ENCODE measurements at places on chromosomes 1 and 21.

GRCh38 chr1:81431624-81432000 is 369.1 kb upstream of the ADGRL2 start:
- no peak for DNase-seq

DNA sequence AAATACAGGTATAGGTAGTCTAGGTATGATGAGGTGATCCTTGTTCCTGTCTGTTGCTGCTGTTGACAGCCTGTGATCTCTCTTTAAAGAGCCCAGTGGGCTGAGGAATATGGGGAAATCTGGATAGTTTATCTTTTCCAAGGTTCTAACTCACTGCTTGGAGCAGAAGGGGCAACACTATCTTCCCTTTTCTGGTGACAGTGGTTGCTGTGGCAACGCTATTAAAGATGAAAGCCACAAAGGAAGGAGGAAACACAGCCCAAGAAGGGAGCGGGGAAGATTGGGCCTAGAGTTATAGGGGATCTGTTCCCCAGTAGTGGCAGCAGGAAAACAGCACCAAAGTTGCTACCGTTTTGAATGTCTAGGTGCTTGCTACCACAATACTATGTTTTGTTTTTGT is 8.8 kb downstream of the PCP4L1 start:
- DNase-seq = no peak

DNA sequence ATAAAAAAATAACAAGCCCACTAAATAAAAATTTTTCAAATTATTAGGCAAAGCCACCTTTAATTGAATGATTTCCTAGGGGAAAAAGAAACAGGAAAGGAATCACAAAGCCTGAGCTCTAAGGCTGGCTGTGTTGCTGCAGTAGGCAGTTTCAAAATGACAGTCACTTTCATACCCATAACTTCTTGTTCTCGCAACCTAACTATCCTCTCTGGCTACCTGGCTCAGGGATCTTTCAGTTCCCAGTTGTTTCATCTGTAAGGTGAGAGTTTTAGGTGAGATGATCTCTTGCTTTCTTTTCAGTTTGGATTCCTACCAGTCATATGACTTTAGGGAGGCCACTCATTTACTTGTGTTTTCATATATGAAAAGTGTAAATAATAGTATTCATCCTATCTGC is 226.1 kb downstream of the ASTN1 start:
- DNase-seq = no peak

GRCh38 chr21:27513825-27514224 is 546.9 kb upstream of the ADAMTS5 start:
- no peak for DNase-seq

GRCh38 chr1:179550746-179551682 is 24.7 kb downstream of the NPHS2 start:
- DNase-seq = peak; percentile 7

DNA sequence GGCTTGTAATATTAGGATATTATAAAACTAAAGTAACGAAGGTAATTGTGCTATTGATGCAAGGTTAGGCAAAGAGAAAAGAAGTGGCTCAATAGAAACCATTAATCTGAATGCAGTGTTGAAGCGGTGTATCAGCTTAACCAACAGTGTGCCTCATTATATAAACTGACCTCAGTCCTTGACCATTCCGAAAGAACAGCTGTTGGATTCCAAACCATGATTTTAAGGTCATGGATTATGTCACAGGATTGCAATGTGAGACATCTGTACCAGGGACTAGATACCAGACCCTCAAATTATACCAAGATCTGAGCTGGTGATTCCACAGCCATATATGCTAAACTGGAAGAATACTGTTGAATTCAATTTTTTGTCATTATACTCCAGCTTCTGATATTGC is 134.2 kb upstream of the HP1BP3 start:
- peak; percentile 4 for DNase-seq

- no peak for DNase-seq
Observed at GRCh38 chr1:198612471-198613260, 26.2 kb upstream of the PTPRC start.

DNA sequence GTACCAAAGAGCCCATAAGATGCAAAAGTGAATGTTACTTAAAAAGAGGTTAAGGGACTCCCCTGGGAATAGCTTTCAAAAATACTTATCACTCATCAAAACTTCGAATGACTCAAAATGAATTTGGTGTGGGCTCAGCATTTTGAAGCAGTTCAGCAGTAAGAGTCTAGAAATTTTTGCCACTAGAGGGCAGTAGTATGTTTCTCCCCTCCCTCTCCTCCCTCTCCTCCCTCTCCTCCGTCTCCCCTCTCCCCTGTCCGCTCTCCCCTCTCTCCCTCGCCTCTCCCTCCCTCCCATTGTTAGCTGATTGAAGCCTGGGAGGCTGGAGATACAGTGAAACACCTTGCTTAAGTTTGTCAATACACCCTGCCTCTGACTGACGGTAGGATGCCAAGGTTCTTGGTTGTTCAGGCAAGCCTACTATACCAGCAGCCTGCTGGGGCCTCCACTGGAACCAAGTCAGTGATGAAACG is 70.8 kb upstream of the TENT5C start:
- DNase-seq = peak; percentile 29

GRCh38 chr21:38478782-38479181 is 19.5 kb downstream of the ERG start:
- no peak for DNase-seq

DNA sequence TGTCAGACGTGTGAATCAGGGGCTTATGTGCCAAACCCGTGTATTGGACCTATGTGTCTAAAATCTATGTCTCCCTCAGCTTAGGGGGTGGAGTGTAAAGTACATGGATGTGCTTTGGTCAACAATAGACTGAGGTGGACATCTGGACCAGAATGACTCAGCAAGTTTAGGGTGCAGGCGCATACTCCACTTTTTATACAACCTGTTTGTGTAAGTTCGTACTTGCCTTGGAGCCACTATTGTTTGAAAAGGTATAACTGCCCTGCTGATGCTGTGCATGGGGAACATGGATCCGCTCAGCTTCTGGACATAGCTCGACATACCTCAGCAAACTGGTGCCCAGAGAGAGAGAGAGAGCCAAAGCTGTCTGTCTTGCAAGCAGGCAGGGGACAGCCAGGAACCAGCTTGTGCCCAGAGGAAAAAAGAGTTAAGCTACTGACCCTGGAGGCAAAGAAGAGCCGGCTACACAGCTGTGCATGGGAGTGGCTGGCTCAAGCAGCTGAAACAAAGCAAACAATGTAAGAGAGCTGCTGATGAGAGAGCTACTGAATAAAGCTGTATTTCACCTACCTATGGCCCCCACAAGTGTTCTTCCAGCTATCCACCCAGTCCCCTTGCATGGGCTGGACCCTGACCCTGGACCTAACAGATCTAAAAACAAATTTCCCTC is 41.2 kb downstream of the GJA5 start:
- DNase-seq = no peak

DNA sequence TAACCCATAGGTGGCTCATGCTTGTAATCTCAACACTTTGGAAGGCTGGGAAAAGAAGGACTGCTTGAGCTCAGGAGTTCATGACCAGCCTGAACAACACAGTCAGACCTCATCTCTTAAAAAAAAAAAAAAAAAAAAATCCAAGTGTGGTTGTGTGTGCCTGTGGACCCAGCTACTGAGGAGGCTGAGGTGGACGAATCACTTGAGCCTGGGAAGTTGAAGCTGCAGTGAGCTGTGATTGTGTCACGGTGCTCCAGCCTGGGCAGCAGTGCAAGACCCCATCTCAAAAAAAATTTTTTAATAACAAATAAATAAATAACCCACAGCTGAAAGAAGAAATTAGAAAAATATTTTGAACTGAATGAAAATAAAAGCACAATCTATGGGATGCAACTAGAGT is 13.8 kb downstream of the INTS7 start:
- no peak for DNase-seq

- no peak for DNase-seq
Observed at GRCh38 chr21:44742418-44743153, 31.2 kb upstream of the TSPEAR start.

DNA sequence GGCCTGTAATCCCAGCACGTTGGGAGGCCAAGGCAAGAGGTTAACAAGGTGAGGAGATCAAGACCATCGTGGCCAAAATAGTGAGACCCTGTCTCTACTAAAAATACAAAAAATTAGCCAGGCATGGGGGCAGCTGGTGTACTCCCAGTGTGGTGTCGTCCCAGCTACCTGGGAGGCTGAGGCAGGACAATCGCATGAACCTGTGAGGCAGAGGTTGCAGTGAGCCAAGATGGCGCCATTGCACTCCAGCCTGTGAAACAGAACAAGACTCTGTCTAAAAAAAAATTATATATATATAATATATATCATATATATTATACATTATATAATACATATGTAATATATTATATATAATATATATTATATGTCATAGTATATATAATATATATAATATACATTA is 249.2 kb upstream of the TPTE start:
- no peak for DNase-seq

GRCh38 chr1:13753636-13754402 is 53.8 kb downstream of the PRDM2 start:
- no peak for DNase-seq

- DNase-seq = no peak
Observed at GRCh38 chr1:12433323-12434053, 184.5 kb downstream of the DHRS3 start.

DNA sequence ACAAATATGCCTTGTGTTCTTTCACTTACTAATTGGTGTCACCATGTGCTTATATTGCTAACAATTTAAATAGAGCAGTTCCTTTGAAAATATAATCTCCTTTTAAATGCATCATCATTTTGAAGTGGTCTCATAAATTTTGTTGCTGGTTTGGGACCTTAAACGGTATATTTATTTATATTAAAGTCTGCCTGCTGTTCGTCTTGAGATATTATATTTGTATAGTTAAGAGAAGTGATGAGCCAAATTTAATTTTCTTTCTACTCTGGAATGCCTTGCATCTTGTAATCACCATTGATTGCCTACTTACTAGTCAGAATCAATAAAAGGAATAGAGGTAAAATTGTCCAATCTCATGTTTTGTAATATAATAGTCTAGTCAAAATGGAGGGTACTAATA is 91.6 kb downstream of the NTNG1 start:
- DNase-seq = no peak

- no peak for DNase-seq
Observed at GRCh38 chr1:154186852-154187501, 4.9 kb downstream of the TPM3 start.

- DNase-seq = no peak
Observed at GRCh38 chr1:21383785-21384401, 56.0 kb upstream of the NBPF3 start.

GRCh38 chr1:169044296-169044695 is 62.2 kb upstream of the ATP1B1 start:
- DNase-seq = no peak

DNA sequence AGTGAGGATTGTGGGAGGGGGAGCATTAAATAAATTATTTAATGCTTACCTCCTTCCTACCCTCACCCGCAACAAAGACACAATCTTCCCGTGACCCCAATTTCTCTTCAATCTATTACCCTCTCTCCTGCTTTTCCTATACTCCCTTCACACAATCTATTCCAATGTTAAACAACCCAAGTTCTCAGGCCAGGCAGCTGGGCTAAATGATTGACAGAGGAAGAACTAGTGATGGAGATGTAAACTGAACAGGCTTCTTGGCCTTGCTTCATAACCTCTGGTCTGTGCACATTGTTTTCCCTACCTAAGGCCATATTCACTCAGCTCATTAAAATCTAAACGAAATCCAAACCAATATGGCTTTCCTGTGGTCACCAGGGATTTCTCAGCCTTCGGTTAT is 3.9 kb upstream of the RCC1 start:
- DNase-seq = no peak

DNA sequence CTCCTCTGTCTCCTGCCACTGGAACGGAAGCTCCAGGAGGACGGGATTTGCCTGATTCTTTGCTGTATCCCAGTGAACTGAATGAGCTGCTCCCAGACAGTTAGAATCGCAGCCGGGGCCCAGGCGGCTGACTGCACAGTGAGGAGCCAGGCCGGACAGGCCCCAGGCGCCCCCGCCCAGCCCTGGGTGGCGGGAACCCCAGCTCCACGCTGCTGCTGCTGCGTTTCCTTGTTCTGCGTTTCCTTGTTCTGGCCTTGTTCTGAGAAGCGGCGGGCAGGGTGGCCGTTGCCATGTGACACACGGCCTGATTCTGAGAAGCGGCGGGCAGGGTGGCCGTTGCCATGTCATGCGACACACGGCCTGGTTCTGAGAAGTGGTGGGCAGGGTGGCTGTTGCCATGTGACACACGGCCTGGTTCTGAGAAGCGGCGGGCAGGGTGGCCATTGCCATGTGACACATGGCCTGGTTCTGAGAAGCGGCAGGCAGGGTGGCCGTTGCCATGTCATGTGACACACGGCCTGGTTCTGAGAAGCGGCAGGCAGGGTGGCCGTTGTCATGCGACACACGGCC is 56.2 kb downstream of the SLC37A1 start:
- DNase-seq = no peak

GRCh38 chr1:228332797-228333738 is 73.6 kb downstream of the TRIM11 start:
- no peak for DNase-seq

DNA sequence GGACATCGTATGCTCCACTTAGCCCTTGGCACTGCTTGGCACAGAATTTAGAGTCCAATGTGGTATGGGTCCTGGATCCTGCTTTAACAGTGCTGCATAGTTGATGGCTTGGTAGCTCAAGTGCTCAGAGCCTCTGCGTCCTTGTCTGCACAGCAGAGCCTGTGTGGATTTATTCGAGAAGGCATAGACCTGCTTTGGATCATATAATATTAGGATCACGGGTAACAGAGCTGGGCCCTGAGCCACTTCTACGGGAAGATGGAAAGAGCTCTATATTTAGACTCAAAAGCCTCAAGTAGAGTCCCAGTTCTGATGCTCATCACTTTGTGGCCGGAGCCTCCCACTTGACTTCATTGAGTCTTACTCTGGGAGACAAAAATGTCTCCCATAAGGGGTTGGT is 164.4 kb upstream of the EDN2 start:
- DNase-seq = no peak

DNA sequence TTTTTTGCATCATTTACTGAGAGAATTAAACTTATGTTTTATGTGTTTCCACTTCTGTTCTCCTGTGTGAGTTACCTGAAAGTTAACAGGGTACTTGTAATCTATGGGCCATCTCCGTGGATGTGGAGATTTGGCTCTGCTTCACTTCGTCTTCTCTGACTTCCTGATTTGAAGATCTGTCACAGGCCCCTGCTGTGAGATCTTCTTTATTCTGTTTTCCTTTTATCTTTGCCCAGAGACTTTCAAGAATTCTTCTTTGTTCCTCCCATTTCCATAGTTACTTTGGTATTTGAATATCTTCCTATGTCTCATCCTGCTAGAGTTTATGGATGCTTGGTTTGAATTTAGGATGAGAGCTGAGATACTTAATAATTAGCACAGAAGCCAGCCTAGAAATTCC is 35.4 kb upstream of the PKN2 start:
- no peak for DNase-seq
